AG09309 (cell line): ENCODE measurements at places on chromosomes 7 and 10.

GRCh38 chr10:99612167-99612831, 7.9 kb downstream of the SLC25A28 start:
- peak; percentile 23 for DNase-seq

GRCh38 chr10:101826852-101827434, 8.7 kb upstream of the OGA start:
- DNase-seq: no peak

GRCh38 chr7:97081521-97082300, 35.8 kb upstream of the SDHAF3 start:
- no peak for DNase-seq

- DNase-seq: no peak
Measured at GRCh38 chr10:1374511-1375345, 318.5 kb downstream of the WDR37 start.

DNA sequence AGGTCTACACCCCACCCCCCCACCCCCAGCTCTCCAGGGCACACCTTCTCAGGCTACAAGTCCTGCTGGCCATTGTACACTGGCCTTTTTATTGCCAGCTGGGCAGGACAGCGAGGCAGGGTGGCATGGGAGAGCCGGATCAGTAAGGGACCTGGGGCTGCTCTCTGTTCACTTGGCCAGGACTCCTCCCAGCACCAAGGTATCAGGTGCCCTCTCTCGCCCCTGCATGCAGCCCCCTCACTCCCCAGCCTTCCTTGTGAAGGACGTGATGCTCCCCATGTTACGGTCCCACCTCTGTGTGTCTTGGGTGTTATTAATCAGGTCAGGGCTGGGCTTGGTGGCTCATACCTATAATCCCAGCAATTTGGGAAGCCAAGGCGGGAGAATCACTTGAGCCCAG, 26.3 kb downstream of the PODXL start:
- no peak for DNase-seq

DNA sequence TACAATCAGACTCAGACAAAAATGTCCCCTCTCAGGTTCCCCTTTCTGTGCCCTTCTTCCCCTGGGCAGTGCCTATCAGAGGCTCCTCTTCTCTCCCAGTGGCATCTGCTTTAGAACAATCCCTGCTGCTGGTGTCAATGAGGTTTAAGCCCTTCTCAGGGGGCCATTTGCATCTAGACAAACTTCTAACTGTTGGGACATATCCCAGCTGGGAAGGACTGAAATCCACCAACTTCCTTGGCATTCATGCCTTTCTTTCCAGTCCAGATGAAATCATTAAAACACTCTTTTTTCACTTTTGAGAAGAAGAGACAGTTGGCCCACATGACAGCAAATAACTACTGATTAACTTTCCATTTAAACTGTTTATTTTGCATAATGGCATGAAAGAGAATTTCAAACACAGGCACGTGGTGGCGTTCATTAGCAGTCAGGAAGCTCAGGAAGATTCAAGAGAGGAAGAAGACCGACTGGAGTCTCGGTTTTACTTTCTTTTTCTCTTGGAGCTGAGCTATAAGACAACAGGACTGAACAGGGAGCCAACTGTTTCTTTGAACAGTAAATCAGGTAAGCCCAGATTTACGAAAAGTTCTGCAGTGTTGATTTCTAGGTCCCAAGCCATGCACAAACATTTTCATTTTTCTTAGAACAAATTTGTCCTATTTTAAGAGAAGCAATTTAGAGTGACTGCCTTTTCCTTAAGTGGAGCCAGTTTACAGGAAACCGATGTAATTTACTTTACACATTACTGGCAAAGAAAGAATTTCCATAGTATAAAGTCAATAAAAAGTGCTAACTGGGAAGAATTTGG, at the start of gene GIMAP2:
TSS of gene GIMAP2 (plus strand) at position 488 of the 811 bp plus-strand sequence. CDS start 1,354 bp downstream, outside the sequence.
- no peak for DNase-seq

- no peak for DNase-seq
Measured at GRCh38 chr10:49056356-49056755, 59.0 kb downstream of the VSTM4 start.

DNA sequence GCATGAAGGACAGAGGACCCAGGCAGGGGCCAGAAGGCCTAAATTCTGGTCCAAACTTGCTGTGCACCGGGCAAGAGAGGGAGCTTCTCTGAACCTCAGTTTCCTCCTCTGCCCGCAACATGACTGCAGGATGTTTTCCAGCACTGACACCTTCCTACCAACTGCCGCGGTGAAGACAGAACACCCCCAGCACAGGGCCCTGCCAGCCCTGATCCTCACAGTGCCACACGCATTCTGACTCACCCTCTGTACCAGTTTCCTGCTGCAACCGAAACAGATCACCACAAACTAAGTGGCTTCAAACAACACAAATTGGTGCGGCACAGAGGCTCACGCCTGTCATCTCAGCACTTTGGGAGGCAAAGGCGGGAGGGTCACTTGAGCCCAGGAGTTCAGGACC, 18.1 kb downstream of the MAD1L1 start:
- DNase-seq: no peak

GRCh38 chr10:78761311-78761781, 307.4 kb upstream of the ZMIZ1 start:
- DNase-seq: no peak

DNA sequence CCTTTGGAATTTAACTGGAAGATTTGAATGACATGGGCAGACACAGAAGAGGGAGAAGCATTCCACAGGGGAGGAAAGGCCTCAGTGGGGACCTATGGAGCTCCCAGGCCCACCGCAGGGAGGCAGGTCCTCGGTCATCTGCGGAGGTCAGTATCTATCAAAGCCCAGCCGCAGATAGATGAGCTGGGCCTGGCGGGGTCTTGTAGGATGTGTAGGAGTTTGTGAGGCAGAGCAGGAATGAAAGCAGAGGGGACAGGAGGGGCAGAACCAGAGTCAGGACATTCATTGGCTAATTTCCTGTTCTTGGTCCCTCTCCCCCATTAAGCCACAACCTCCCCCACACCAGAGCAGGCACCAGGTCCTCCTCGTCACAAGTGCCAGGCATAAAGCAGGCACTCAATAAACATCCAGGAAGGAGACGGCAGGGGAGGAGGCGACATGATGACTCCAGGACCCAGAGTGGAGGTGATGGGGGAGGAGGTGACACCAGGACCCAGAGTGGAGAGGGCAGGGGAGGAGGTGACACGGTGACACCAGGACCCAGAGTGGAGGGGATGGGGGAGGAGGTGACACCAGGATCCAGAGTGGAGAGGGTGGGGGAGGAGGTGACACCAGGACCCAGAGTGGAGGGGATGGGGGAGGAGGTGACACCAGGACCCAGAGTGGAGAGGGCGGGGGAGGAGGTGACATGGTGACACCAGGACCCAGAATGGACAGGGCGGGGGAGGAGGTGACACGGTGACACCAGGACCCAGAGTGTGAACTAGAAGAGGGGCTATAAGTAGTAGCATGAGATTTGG, 83.7 kb upstream of the PDGFA start:
- DNase-seq: no peak

DNA sequence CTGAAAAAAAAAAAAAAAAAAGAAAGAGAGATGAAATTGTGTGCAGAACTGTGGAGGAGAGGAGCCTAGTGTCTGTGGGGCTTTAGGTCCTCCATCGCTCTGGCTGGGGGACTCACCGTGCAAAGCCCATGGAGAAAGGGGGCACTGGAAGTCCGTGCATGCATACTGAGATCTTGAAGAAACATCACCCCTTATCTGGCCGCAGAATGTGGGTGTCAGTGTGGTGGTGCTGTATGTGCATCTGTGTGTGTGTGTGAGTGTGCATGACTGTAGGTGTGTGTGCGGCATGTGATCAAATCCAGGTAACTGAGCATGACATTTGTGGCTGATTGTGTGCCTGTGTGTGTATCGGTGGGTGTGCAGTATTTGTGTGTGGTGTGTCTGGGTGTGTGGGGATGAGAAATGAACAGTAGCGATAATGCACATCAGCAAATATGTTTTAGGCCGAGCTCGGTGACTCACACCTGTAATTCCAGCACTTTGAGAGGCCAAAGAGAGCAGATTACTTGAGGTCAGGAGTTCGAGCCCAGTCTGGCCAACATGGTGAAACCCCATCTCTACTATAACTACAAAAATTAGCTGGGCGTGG, 8.8 kb upstream of the CLDN3 start:
- no peak for DNase-seq

- DNase-seq: no peak
Measured at GRCh38 chr7:96654630-96655188, 54.9 kb downstream of the SEM1 start.

GRCh38 chr10:31822150-31822549, 106.5 kb downstream of the ARHGAP12 start:
- DNase-seq: no peak

GRCh38 chr10:10598297-10598696, 419.4 kb upstream of the CELF2 start:
- no peak for DNase-seq

DNA sequence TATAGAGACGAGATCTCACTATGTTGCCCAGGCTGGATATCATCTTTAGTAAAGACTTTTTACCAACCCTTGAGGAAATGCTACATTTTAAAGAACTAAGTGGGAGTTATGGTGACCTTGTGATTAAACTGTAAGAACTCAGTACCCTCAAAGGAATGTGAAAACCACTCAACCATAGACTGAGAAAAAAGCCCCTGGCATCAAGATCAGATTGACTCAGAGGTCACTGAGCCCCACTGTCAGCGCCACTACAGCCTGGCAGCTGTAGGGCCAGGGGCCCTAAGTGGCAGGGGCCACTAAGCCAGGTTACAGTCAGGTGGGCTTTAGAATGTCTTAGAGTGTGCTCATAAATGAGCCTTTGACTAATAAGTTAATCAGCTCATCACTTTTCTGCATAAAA, 55.9 kb downstream of the APBB1IP start:
- DNase-seq: no peak

- no peak for DNase-seq
Measured at GRCh38 chr10:127798111-127798510, 61.1 kb downstream of the FOXI2 start.

- DNase-seq: no peak
Measured at GRCh38 chr7:22301790-22302189, 55.2 kb downstream of the RAPGEF5 start.

DNA sequence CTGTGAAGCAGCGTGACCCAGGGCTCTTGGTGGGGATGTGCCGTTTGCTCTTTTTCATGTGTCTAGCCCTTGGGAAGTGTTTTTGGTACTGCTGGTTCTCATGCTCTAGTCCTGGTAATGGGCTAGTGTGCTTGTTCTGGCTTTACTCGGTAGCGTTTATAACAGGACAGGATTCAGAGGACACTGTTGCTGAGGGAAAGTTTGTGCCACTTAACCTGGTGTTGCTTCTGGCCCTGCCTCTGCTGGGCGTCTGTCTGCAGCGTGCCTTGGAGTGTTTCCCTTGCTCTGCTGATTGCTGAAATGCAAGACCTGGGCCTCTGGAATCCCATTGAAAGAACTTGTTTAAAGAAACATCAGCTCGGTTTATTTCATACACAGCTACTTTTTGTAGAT, 35.0 kb downstream of the INPP5A start:
- DNase-seq: no peak

DNA sequence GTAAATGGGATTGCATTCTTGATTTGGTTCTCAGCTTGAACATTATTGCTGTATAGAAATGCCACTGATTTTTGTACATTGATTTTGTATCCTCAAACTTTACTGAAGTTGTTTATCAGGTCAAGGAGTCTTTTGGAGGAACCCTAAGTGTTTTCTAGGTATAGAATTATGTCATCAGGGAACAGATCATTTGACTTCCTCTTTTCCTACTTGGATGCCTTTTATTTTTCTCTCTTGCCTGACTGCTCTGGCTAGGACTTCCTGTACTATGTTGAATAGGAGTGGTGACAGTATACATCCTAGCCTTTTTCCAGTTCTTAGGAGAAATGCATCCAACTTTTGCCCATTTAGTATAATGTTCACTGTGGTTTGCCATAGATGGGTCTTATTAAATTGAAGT, 48.8 kb downstream of the ANXA8 start:
- DNase-seq: no peak

GRCh38 chr7:8601121-8601520, 167.7 kb downstream of the NXPH1 start:
- DNase-seq: no peak

DNA sequence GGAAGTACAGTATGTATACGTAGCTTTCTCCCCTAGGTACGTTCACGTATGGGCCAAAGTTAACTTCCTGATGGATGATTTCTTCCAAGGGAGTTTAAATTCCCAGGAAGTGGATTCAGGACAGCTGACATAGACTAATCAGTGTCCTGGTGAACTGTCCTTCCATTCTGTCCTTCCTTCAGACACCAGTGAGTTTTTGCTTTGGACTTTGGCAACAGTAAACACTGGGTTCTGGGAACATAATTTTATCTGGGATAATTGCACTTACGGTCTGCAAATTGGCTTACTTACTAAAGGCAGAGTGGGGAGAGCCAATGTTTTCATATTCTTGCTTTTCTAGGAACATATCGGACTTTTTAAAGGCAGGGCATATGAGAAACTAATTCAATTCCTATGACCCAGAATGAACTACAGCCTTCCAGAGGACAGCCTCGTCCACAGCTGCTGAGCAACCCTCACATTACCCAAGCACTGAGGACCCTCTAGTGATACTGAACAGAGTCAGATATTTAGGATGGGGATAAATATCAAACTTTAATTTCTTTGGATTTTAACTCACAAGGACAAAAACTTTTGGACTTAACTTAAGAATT, 97.9 kb downstream of the RAB18 start:
- no peak for DNase-seq

DNA sequence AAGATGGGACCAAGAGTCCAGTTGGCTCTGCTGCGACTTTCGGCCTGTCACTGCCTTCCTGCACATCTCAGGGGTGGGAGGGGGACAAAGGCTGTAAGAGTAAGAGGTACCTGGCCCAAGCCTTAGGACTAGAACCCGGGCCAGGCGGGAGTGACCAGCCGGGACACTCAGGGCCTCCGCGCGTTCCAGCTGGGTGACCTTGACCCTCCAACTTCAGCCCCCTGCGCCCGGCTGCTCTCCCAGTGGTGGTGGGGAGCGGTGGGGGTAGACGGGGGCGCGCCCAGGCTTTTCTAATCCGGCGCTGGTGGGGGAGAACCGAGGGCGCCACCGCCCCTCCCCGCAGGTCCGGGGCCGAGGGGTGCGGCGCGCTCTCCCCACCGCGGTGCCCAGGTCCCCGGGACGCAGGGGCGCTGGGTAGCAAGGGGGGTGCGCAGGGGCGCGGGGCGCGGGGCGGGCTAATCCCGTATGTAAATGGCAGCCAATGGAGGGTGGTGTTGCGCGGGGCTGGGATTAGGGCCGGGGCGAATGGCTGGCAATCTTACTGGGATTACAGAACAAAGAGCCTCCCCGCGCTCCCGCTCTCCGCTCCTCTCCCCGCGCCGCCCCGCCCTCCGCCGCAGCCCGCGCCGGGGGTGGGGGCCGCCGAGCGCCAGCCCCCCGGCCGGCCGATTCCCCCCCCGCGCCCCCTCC, at the start of gene GTF2IRD1:
TSS of gene GTF2IRD1 (plus strand) at position 585 of the 690 bp plus-strand sequence. CDS start 54,175 bp downstream, outside the sequence.
- peak; percentile 35 for DNase-seq
